Renal cortical epithelial cell (primary cell): ENCODE measurements at places on chromosomes 13 and 19. TPM values are rescaled to one million over a fixed set of nuclear protein-coding genes. Genes with fewer than 3 reads are reported as not detected.

The IGFL2 gene
- not detected in 2 replicates for total RNA-seq

DNA sequence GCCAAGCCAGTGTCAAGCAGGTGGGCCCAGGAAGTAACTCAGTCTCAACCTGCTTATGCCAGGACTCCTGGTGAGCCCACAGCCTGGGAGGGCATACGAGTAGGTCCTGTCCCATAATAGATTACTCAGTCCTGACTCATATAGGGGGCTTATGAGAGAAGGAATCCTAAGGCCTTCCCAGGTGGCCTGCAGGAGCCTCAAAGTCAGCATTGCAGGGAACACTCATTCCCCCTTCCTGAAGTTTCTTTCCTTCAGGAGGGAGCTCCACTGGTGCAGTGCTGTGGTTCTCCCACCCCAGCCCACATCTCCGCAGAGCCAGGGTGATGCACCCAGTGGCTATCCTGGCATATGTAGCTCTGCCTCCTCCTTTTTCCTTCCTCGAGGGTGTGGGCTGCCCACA, 137.3 kb downstream of the ZIC5 start:
- no peak for DNase-seq

DNA sequence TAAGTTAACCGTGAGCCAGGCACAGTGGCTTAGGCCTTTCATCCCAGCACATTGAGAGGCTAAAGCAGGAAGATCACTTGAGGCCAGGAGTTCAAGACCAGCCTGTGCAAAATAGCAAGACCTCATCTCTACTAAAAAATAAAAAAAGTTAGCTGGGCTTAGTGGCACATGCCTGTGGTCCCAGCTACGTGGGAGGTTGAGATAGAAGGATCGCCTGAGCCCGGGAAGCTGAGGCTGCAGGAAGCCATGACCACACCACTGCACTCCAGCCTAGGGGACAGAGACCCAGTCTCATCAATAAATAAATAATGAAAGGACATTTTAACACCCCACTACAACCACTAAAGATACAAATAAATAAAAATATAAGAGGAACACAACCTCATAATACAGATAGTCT, 21.6 kb downstream of the LSM14A start:
- no peak for DNase-seq

GRCh38 chr13:95723438-95723837, 46.5 kb downstream of the DNAJC3 start:
- no peak for DNase-seq

The FGF22 gene
- 0.10 TPM in 1 of 2 replicates, not detected in the other for total RNA-seq

GRCh38 chr13:112447306-112447705, 71.2 kb downstream of the SPACA7 start:
- no peak for DNase-seq

The NLRP7 gene
- total RNA-seq = not detected in 2 replicates

DNA sequence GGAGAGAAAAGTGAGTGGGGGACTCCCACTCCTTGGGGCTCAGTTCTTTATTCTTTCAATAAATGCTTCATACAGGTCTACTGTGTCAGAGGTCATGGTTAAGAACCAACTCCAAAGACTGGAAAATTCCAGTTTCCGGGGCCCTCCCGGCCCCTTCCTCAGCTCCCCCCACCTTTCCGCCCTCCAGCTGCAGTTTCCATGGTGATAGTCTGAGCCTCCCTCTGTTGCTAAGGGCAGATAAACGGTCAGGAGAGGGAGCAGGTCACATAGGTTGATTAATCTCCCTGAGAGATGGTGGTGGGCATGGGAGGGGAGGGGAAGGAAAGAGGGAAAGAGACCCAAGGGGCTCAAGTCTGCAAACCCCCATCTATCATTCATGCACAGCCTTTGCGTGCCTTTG, 131.5 kb upstream of the USP29 start:
- DNase-seq = no peak

- DNase-seq = peak; percentile 83
Observed at GRCh38 chr19:18496980-18497256, 25.0 kb downstream of the ELL start.

DNA sequence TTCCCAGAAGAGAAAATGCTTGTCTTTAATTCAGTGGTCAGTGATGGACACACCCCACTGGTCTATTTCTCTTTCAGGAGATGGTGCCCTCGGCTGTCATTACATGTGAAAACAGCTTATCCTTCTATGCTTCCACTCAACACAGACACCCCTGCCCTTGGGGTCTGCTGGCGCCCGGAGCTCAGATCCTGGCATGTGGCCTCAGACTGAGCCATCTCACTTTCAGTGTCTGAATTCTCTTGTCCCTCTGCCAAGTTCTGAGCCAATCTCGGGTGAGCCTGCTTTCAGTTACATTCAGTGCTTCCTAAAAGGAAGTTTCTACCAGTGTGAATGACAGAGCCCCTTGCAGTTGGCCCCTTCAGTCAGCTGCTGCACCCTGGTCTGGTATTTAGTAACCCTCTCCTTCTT, 293.6 kb downstream of the DNAJC15 start:
- peak; percentile 46 for DNase-seq

The TMEM59L gene
- total RNA-seq = 0.40 TPM in 1 of 2 replicates, not detected in the other
